Heart left ventricle (tissue), 16 donors: ENCODE measurements at places on chromosomes 16 and 17.

DNA sequence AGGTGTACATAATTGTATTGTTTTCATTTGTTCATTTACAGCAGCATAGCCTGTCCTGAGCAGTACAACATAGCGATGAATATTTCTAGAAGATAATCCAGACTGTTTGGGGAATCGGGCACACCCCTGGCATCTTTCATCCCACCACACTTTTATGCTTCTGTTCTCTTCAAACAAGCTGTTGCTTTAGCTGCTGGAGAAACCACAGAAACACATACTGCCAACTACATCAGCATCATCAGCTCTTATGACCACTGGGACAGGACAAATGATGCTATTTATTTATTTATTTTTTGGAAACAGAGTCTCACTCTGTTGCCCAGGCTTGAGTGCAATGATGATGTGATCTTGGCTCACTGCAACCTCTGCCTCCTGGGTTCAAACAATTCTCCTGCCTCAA lies 22.6 kb upstream of the HAPSTR1 start:
- no peak for DNase-seq

DNA sequence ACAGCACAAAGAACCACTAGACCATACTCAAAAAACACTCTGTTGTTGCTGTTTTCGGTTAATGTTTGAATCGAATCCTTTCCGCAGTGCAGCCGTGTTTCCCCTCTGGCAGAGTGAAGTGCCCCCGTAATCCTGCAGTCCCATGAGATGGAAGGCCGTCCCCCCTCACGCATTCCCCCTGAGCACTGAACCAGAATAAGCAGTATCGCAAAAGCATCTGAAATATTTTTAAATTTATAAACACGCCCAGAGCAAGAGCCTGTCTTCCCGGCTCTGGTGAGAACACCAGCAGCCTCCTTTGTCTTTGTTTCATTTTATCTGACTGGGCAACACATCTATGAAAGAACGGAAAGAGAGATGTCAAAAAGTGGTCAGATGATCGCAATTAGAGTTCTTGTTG lies 121.0 kb upstream of the ADAMTS18 start:
- no peak for DNase-seq

DNA sequence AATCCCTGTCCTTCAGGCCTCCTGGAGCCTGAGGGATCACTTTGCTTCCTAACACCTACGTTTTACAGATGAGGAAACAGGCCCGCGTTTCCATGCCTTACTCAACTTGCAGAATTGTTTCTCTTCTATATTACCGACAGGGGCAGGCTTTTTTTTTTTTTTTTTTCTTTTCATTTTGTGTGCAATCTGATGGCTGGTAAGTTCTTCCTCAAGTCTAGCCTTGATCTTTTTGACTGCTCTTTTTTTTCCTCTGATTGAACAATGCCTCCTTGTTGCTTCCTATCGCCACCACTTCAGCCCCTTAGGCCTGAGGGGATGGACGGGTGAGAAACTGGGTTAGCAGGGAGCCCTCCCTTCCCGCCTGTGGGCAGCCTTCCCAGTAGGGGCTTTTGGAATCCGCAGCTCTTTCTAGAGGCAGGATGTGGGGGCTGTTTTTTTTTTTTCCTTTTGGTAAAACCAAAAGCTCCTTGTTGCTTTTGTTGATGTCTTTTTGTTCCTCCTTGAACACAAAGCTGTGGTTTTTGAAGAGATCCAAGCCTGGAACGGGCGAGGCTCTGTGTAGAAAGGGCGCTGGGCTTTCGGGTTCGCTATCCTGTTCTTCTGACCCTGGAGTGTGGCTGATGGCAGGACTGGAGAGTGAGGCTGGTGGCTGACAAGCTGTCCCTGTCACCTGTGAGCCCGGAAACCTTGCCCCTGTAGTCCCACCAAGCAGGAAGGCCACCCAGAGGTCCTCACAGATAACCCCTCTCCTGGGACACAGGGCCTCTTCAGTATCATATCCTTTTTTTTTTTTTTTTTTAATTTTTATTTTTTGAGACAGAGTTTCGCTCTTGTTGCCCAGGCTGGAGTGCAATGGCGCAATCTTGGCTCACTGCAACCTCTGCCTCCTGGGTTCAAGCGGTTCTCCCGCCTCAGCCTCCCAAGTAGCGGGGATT lies 14.0 kb downstream of the LASP1 start:
- DNase-seq: no peak

DNA sequence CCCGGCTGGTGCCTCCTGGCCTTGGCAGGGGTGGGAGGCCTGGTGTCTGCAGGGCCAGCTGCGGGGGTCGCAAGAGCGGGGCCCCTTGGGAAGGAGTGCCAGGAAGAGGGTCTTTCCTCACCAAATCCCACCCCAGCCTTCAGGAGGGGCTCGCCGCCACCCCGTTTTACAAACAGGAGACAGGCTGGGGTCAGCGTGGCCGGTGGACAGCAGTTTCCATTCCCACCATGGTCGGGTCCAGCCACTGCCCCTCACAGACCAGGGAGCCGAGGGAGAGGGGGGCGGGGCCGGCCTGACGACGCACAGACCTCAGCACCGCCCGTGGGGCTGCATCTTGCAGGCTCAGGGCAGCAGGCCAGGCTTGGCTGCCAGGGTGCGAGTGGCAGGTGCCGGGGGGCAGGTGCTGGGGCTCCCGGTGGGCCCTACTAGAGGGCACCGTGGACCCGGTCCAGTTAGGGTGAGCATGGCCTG lies 7.6 kb downstream of the CBFA2T3 start:
- no peak for DNase-seq

- no peak for DNase-seq
Measured at GRCh38 chr16:73997971-73998370, 298.6 kb upstream of the PSMD7 start.

- peak; percentile 40 for DNase-seq
Measured at GRCh38 chr17:46191322-46192188, 1.7 kb downstream of the KANSL1 start.

GRCh38 chr16:69768666-69769065 lies 6.5 kb downstream of the WWP2 start:
- DNase-seq: no peak

DNA sequence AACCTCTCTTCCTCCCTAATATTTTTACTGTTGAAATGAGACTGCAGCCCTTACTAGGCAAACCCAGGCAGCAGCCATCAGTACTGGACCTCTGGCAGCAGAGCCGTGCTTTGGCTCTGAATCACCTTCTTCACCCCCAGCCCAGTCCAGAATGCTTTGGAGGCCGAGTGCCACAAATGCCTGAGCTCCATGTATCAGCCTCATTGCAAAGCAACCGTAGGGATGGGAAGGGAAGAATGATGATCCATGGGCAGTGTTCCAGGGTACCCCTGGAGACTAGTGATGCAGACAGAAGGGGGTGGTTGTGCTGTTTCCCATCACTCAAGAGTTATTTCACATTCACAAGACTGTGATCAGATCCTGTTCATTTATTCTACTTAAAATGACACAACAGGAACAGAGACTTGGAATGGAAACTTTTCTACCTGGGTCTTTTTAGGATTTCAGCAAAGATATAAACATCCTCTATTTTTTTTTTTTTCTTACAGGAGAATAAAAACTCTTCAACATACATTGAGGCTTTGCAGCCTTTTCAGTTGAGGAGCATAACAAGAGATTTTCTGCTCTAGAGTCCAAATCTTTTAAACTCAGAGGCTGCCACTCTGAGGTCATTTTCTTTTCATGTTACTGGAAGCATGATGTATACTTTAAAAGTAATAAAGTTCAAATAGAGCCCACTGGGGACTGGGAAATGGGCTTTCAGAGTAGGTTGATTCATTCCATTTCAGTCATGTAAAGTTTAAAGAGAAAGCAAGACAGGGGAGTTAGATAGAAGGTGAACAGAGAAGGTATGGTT lies 138.3 kb downstream of the KCNJ2 start:
- peak; percentile 54 for DNase-seq

- DNase-seq: no peak
Measured at GRCh38 chr16:86306011-86306644, 204.2 kb upstream of the FOXF1 start.

- no peak for DNase-seq
Measured at GRCh38 chr16:7452090-7452489, 119.4 kb downstream of the RBFOX1 start.

DNA sequence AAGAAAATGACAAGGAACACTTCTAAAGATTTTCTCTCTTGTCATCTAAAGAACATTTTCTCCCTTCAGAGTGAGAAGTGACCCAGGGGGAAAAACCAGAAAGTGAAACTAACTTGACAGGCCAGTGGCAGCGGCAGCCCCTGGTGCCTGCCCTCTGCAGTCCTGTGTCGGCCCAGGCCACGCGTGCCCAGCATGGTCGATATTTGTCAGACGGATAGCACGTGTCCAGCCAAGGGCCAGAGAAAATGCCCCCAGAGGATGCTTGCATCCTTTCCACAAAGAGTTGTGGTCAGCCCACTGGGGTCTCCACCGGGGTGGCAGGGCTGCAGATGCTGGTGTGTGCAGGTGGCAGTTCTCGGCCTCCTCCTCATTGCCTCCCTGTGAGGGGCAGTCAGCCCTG lies 176.6 kb downstream of the RAB11FIP4 start:
- DNase-seq: no peak

DNA sequence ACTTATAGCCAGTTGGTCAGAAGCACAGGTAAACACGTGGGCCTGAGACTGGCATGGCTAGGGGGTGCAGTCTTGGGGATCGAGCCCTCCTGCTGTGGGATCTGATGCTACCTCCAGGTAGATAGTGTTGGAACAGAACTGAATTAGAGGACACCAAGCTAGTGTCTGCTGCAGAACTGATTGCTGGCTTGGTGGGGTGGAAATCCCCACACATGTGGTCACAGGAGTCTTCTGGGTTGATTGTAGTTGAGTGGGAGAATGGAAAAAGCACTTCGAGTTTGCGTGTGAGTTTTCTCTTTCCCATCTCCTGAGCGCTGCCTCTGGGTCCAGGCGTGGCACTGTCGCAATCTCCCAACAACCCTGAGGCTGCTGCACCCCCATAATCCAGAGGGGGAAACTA lies 8.0 kb upstream of the SPATA32 start:
- no peak for DNase-seq

DNA sequence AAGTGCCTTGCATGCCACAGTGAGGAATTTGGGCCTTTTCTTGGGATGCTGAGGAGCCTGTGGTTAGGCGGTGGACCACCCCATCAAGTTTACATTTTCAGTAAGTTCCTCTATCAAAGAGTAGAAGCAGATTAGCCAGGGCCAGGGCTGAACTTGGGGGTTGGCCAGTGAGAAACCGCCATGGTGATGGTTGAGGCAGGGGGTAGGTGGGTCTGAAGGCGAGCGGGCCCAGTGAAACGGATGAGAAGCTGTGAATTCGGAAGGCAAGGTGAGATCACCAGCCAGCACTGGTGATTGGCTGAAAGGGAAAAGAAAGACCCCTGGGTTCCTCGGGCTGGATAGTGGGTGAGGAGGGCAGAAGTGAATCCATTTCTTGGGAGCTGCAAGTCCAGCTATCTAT lies 311.4 kb downstream of the CBLN1 start:
- DNase-seq: no peak

GRCh38 chr16:86625029-86625428 lies 46.7 kb downstream of the FOXL1 start:
- no peak for DNase-seq

- DNase-seq: no peak
Measured at GRCh38 chr17:68939195-68939594, 16.0 kb downstream of the ABCA8 start.

- DNase-seq: no peak
Measured at GRCh38 chr16:72997141-72997542, 50.8 kb downstream of the ZFHX3 start.

- DNase-seq: no peak
Measured at GRCh38 chr16:57903656-57904055, 67.3 kb downstream of the CNGB1 start.
